ENCODE measurements at places on chromosomes 6 and 20.
A peak's percentile ranks its signal among the peaks of the same experiment; 100 is the strongest.

DNA sequence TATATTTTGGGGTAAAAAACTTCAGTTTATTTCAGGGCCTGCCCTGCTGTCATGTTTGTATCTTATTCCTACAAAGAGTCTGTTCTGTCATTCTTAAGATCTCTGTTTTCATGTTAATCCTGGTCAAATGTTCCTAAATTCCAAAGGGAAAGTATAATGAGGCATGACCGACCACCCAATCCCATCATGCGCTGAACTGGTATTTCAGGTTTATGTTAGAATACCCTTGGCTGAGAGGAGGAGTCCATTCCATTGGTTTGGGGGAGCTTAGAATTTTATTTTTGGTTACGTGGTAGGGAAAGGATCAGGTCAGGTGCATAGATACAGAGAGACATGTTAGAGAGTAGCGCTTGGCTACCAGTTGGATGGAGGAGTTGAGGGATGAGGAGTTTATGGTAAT lies 25.7 kb downstream of the CFAP61 start:
- DNase-seq: no peak

DNA sequence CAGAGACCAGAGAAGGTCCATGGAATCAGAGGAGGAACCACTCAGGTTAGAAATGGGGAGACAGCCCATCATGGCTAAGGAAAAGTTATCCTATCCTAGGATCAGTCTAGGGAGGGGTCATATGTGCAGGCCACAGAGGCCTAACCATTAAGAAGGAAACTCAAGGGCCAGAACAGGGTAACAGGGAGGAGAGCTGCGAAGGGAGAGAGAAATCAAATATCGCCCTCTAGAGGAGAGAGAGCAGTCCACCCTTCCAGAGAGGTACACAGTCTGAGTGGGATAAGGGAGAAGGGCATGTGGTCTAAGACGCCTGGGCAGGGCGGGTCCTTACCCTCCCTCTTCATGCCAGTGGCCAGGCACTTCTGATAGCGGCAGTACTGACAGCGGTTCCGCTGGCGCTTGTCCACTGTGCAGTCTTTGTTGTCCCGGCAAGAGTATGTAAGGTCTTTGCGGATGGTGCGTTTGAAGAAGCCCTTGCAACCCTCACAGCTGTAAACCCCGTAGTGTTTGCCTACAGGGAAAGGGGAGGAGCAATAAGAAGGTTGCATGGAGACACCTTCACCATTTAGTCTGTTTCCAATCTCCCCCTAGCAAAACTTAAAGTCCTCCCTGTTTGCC lies 2.9 kb downstream of the RXRB start:
- peak; percentile 80 for DNase-seq

GRCh38 chr6:145374570-145374969 lies 360.8 kb downstream of the EPM2A start:
- DNase-seq: no peak

- no peak for DNase-seq
These were observed 36.6 kb upstream of the HIVEP1 start for GRCh38 chr6:11975353-11975977.

DNA sequence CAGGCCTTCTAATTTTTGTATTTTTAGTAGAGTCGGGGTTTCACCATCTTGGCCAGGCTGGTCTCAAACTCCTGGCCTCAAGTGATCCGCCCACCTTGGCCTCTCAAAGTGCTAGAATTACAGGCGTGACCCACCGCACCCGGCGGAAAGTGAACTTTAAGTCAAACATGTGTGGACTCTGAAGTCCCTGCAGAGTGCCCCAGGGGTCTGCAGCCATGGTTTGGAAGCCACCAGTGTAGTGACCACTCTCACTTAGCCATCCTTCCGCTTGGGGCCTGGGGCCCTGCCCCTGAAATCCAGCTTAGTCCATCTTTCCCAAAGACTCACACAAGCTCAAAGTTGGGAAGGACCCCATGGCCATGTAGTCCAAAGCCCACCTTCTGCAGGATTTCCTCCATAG lies 164.5 kb downstream of the GRM4 start:
- DNase-seq: no peak

- DNase-seq: no peak
These were observed 19.5 kb upstream of the SLC22A7 start for GRCh38 chr6:43278524-43279078.

DNA sequence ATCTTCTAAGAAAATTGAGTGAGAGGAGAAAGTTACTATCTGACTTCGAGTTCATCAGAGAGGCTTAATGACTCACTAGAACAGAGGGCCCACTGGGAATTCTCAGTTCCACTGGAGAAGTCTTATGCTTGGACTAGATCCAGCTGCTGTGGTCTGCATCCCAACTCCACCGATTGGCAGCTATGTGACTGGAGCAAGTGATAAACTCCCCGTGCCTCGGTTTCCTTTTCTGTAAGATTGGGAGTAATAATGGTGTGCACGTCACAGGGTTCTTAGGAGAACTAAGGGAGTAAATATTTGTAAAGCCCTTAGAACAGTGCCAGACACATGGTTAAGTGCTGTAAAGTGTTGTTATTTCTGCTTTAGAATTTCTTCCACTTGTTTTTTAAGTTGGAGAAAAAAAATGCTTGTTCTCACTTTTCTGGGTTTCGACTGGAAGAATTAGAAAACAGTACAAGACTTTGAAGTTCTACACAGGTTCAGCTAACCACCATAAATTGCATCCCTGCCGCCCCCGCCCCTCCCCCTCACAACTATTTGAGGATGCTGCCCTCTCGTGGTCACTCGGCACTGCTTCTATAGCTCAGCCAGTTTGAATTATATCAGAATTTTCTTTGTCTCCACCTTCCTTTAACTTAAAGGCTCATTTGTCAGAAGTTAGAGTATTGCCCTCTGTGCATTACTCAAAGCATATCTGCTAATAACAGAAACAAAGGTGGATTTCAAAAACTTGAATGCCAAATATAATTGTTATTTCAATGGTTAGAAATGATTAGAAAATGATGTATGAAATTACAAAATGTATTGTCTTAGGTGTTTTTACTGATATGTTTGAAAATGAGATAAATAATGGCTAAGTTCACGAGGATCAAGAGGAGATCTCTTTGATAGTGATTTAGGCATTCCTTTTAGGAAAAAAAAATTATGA lies 95.0 kb upstream of the IFNGR1 start:
- DNase-seq: peak; percentile 86

Data from dermis blood vessel endothelial cell (primary cell).